ENCODE measurements at places on chromosomes 2 and 18. TPM values are rescaled to one million over a fixed set of nuclear protein-coding genes. Genes with fewer than 3 reads are reported as not detected.

RTKN gene
- 0.62 TPM for total RNA-seq

SERPINB13 gene
- total RNA-seq, result not detected

PJVK gene
- 2.2 TPM for total RNA-seq

CPS1 gene
- total RNA-seq, result 0.48 TPM

HAAO gene
- total RNA-seq, result not detected

RND3 gene
- total RNA-seq, result not detected

UGT1A5 gene
- not detected for total RNA-seq

LRP1B gene
- not detected for total RNA-seq

ICA1L gene
- total RNA-seq, result 7.6 TPM

PDIA6 gene
- total RNA-seq, result 136 TPM

STAM2 gene
- total RNA-seq, result 20.1 TPM

BMP10 gene
- not detected for total RNA-seq

CCBE1 gene
- not detected for total RNA-seq

QPCT gene
- not detected for total RNA-seq

RNF25 gene
- 29.8 TPM for total RNA-seq

NAT8 gene
- not detected for total RNA-seq

SKOR2 gene
- total RNA-seq, result not detected

CCDC141 gene
- 14.6 TPM for total RNA-seq

MDH1B gene
- 0.40 TPM for total RNA-seq

RPRM gene
- not detected for total RNA-seq

ALK gene
- total RNA-seq, result not detected

FLACC1 gene
- 4.4 TPM for total RNA-seq

GREB1L gene
- total RNA-seq, result not detected

SLC19A3 gene
- total RNA-seq, result not detected

TMEFF2 gene
- not detected for total RNA-seq

PRKAG3 gene
- total RNA-seq, result not detected

AGXT gene
- total RNA-seq, result not detected

RAB17 gene
- total RNA-seq, result not detected

PLB1 gene
- 0.74 TPM for total RNA-seq

CAPN14 gene
- total RNA-seq, result 0.10 TPM

FBLN7 gene
- 7.9 TPM for total RNA-seq

Data from activated CD4-positive, alpha-beta T cell treated with anti-CD3 and anti-CD28 coated beads, Interleukin-2, amount 10 ng/mL, durations not matched to agents 7 days and 5 days (primary cell).